ENCODE measurements at places on chromosomes 3 and 15. TPM values are rescaled to one million over a fixed set of nuclear protein-coding genes. Genes with fewer than 3 reads are reported as not detected.

GRCh38 chr3:19075037-19075436, 73.3 kb upstream of the KCNH8 start:
- no peak for DNase-seq

- no peak for DNase-seq
Observed at GRCh38 chr15:36429707-36430106, 149.7 kb upstream of the CDIN1 start.

DNA sequence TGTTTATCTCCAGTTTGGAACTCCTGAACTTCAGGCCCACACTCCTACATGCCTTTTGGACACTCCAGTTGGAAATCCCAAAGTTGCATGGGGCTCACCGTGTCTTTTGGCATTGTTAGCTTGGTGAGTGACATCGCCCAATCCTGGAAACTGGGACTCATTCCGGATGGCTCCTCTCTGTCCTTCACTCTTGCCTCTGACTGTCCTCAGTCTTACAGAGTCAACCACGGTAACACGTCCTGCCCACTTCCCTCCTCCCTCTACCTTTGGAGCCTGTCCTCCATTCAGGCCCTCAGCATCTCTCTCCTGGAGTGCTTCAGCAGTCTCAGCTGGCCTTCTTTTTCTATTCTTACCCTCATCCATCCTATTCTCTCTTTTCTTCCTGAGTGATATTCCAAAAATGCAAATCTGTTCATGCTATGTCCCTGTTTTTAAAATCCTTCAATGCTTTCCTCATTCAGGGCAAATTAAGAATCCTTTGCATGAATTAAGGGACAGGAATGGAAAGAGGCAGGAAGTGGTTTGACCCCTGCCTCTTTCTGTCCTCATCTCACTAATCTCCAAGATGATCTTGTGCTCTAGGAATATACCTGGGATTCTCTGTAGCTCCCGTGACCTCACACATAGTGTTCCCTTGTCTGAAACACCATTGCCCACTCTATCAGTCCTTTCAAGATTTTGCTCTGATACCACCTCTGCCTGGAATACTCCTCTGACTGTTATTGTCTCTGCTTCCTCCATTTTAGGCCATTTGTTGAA, 42.5 kb downstream of the LPP start:
- no peak for DNase-seq

GRCh38 chr15:56608993-56609392, 124.3 kb downstream of the ZNF280D start:
- DNase-seq, result no peak

GRCh38 chr3:140336465-140336864, 341.4 kb upstream of the TRIM42 start:
- no peak for DNase-seq

GRCh38 chr3:6512172-6512800, 348.6 kb upstream of the GRM7 start:
- no peak for DNase-seq

CCDC33 gene
- not detected for total RNA-seq

C3orf70 gene
- not detected for total RNA-seq

- no peak for DNase-seq
Observed at GRCh38 chr3:182201456-182202168, 489.9 kb downstream of the SOX2 start.

TOP2B gene
- 119 TPM for total RNA-seq

DNA sequence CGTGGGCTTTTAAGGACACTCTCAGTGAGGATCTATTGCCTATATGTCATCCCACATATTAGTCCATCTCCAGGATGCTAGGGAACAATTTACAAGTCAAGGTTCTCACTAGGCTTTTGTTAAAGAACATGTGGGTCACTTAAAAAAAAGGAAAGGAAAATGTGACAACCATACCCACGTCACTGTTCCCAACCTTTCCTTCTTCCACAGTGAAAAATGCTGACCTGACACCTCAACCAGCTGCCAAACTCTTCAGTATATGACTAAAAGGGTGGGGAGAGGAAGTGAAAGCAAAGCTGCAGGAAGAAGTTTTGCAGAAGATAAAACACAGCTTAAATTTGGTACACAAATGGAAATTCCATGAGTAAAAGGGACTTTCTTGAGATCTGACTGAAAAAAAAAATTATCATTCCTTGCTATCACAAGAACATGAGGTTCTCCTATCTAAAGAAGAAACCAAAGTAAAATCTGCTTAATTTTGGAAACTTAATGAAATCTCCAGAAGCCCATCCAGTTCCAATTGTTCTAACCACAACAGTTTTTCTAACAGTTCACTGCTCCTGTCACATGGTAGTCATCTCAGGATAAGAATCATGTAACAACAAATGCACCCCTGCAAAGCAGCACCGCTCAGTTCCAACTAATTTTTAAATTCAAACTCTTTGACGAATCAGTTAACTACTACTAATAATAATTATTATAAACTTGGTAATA, 117.0 kb upstream of the TSPAN3 start:
- DNase-seq, result no peak

GRCh38 chr15:83658430-83659416, 4.8 kb downstream of the ADAMTSL3 start:
- DNase-seq, result no peak

DNA sequence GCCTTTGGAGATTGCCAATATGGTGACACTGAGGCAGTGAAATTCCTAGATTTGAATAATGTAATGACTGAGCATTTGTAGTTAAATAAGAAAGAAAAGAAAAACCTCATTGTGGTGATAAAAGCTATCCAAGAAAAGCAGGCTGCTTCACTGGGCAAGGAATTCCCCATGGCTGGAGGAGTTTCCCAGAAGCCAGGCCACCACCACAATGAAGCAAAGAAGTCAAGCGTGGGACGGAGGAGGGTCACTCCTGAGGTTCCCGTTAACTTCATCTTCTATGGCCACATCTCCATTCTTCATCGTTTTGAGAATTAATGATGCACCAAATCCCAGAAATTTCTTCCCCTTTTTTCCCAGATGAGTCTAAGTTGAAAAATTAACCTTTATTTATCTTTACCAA, 185.8 kb upstream of the BCL6 start:
- no peak for DNase-seq

HES1 gene
- total RNA-seq, result 17.7 TPM

DNA sequence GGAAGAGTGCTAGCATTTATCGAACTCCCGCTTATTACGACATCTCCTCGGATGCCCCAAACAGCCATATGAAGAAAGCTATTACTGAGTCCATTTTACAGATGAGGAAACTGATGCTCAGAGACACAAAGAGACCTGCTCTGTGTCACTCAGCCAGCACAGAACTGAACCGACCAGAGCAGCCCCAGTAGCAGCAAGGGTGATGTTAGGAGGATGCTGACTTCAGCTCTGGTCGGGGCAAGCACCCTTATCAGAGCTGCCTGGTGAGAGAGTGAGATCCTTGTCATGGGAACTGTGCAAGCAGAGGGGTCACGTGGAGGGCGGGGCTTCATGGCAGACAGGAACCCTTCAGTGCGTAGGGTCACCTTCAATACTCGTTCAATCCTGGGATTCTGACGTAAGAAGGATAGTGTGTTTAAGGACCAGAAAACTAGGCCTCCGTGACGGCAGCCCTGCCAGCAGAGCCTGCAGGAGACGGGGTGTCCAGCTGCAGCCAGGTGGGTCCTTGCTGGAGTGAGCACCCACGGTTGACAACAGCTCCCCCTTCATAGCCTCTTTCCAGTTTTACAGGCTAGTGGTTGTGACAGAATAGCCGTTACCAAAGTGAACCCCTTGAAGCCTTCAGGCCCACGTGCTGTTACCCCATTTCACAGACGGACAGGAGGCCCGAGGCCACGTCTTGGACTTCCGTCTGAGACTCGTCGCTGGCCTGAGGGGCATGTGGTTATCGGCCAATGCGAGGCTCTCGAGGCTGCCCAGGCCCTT, 12.0 kb upstream of the IQSEC1 start:
- no peak for DNase-seq

DNA sequence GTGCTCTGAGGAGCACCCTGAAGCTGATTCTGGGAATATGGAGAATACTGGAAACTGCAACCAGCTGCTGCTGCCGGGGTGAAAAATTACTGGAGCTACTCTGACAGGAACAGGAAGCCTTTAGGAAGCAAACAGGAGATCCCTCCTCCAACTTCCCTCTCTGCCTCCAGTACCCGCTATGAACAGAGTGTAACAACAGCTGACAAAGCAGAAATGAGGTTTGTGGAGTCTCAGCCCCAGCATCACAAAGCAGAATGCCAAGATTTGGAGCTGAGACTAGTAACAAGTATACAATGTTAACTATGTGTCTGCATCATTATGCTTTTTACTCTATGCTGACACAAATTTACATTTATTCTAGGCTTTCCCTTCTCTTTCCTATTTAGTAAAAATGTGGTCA, 22.7 kb upstream of the PIAS1 start:
- no peak for DNase-seq

GRCh38 chr15:83783227-83783626, 129.3 kb downstream of the ADAMTSL3 start:
- no peak for DNase-seq

GRCh38 chr15:40334941-40335795, 5.6 kb downstream of the CCDC9B start:
- DNase-seq, result no peak

DNA sequence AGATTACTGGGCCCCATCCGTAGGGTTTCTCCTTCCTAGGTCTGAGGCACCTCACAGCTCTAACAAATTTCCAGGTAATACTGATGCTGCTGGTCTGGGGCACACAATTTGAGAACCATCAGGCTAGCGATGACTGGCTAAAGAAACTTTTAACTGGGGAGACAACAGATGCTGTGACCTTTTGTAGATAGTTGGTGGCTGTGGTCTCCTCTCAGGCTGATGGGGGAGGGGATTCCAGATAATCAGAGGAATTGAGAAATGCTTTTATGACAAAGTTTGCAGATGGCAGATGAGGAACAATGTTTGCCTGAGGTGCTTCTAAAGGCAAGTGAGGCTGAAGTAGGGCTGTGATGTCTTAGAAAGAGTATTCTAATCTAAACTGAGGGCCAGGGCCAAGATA, 13.8 kb upstream of the CCR9 start:
- DNase-seq, result no peak

- DNase-seq, result no peak
Observed at GRCh38 chr15:52258461-52258860, 37.1 kb downstream of the MYO5C start.

- no peak for DNase-seq
Observed at GRCh38 chr15:92707880-92708551, 52.4 kb upstream of the FAM174B start.

DCLK3 gene
- not detected for total RNA-seq

SPATA12 gene
- not detected for total RNA-seq

DNA sequence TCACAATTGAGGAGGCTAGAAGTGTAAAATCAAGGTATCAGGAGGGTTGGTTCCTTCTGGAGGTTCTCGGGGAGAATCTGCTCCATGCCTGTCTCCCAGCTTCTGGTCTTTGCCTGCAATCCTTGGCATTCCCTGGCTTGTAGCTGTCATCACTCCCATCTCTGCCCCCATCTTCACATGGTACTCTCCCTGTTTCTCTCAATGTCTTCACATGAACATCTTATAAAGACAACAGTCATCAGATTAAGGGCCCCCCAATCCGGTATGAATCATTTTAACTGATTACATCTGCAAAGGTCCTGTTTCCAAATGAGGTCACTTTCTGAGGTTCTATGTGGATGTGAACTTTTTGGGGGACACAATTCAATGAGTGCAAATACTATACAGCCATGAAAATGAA, 113.0 kb upstream of the GALNT15 start:
- no peak for DNase-seq

- DNase-seq, result no peak
Observed at GRCh38 chr3:178289544-178290160, 246.6 kb upstream of the KCNMB2 start.

Measured in MG63 (cell line).